ENCODE measurements at places on chromosomes 1 and 21.

DNA sequence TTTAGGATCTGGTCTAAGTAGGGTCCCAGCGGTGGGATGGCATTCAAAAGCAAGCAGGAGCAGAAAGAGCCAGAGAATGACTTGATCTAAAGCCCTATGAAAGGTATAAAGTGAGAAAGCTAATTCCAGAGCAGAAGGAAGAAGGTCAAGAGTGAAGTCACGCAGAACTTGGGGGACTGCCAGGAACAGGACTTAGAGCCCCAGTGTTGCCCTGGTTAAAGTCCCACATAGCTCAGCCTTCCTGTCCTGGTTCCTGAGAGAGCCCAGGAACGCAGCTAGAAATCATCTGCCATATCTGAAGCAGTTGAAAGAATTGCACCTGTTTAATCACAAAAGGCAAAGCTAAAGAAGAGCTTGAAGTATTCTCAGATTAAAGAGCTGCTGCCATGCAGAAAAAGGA is 160.6 kb upstream of the ATP1B1 start:
- peak; percentile 30 for DNase-seq

- DNase-seq: no peak
Measured at GRCh38 chr1:201146626-201147390, 7.5 kb downstream of the TMEM9 start.

DNA sequence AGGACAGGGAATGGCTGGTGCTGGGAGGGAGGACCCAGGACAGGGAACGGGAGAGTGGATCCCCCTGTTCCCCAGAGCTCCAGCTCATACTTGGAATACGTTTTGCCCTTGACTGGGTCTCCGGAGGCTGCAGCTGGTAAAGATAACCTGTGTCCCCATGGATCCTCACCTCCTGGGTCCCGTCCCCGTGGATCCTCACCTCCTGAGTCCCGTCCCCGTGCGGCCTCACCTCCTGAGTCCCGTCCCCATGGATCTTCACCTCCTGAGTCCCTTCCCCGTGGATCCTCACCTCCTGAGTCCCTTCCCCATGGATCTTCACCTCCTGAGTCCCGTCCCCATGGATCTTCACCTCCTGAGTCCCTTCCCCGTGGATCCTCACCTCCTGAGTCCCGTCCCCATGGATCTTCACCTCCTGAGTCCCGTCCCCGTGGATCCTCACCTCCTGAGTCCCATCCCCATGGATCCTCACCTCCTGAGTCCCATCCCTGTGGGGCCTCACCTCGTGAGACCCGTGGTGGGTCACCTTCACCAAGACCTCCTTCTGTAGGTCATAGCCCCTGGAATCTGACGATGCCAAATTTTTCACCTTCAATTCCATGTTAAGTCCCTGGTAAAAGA is 61.4 kb downstream of the SCCPDH start:
- DNase-seq: no peak

GRCh38 chr1:190376044-190376443 is 101.6 kb downstream of the BRINP3 start:
- no peak for DNase-seq

DNA sequence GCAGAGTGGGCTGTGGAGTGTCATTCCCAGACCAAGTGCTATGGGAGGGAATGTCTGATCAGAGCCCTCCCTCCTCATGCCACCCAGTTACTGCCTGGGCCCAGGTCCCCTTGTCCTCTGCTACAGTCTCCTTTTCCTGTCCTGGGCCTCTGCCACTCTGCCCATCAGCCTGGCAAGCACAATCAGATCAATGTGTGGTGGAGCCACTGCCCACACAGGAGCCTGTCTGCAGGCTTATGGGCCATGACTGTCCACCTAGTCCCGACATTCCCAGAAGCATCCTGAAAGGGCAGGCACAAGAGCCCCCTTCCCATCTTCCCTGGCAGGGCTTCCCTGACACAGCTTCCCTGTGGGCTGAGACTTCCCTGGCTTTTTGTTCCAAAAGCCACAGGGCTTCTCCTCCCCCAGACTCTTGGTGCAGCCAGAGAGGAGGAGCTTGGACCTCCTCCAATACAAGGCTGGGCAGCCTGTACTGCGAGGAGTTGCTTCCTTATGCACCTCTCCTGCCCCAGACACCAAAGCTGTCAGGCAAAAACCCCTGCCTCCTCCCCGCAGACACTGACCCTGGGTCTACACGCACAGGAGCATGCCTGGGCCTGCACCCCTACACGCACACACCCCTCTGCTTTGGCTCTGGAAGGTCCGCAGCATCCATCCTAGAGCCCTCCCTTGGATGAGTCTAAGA is 29.2 kb upstream of the CNTN2 start:
- no peak for DNase-seq

- DNase-seq: peak; percentile 83
Measured at GRCh38 chr1:64042331-64043100, 160.9 kb upstream of the UBE2U start.

GRCh38 chr1:44806704-44807363 is at the start of gene DYNLT4:
TSS of gene DYNLT4 (minus strand) at chr1:44807351. CDS start at chr1:44806668, 683 bp downstream.
- no peak for DNase-seq

DNA sequence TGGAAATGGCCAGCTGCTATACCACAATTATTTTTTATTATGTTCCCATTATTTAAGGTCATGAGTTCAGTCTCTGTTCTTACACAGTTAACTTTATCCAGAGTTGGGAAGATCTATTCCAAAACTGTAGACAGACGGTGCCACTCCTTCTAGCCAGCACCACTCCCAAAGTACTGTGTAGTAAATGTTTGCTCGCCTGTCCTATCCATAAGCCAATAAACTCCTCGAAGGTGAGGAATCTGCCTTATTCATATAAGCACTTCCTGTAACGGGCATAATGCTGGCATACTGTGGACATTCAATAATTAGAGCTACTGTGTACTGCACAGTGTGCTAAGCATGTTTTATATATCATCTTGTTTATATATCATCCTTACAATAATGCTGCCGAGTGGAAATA is 26.1 kb upstream of the STMN1 start:
- no peak for DNase-seq

GRCh38 chr1:39167632-39168209 is 36.8 kb upstream of the MACF1 start:
- peak; percentile 61 for DNase-seq

DNA sequence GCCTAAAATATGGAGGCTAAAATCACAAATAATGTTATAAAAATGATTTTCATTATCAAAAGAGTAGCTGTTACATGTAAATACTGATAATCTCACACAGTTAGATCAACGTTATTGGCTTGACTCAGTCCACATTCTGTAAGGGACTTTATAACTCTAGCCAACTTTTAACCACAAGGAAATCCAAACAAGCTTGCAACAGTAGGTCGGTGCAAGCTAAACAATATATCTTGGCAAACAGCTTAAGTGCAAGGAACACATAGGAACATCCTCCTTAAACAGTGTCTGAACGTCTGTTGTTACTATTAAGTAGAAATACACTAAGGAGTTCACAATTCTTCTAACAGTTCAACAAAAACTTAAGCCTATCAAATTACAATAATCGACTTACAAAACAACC is 126.7 kb downstream of the EIF4G3 start:
- DNase-seq: no peak

- no peak for DNase-seq
Measured at GRCh38 chr1:154994269-154994587, 842 bp downstream of the LENEP start.

- DNase-seq: no peak
Measured at GRCh38 chr1:48039088-48040054, 42.2 kb upstream of the TRABD2B start.

- DNase-seq: no peak
Measured at GRCh38 chr1:230316864-230317745, 109.0 kb downstream of the PGBD5 start.

DNA sequence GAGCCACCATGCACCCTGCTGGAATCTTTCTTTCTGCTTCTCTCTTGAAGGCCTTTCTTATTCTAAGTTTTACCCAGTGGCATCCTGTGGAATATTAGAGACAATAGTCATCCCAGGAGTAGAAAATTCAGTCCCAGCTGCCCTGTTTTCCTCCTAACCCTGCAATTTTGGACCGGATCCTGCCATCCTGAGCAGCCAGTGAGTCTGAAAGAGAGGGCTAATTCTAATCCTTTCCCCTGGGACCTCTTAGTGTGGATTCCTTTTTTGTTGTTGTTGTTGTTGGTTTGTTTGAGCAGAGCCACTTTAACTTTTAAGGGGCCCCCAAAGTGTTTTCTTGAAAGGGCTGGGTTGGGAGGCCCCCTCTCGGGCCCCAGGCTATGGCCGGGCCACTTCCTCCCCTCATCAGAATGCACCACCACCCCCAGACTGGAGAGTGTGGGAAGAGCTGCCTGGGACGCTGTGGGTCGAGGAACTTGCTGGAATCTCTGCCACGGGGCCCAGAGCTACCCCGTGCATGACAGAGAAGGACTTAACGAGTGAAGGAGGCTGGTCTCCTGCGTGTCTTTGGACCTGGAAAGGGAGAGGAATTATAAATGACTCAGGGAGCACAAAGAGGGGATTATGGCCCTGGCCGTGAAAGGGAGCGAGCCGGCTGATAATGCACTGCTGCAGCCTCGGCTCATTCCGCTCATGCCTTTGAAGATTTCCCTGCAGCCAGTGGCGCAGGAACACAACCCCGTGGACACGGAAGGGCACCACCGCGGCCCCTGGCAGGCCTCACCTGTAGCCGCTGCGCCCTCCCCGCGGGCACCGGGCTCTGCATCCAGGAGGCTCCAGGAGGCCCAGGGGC is 81.0 kb upstream of the AKT3 start:
- DNase-seq: no peak

GRCh38 chr1:21251773-21252471 is 38.3 kb downstream of the ECE1 start:
- peak; percentile 91 for DNase-seq

DNA sequence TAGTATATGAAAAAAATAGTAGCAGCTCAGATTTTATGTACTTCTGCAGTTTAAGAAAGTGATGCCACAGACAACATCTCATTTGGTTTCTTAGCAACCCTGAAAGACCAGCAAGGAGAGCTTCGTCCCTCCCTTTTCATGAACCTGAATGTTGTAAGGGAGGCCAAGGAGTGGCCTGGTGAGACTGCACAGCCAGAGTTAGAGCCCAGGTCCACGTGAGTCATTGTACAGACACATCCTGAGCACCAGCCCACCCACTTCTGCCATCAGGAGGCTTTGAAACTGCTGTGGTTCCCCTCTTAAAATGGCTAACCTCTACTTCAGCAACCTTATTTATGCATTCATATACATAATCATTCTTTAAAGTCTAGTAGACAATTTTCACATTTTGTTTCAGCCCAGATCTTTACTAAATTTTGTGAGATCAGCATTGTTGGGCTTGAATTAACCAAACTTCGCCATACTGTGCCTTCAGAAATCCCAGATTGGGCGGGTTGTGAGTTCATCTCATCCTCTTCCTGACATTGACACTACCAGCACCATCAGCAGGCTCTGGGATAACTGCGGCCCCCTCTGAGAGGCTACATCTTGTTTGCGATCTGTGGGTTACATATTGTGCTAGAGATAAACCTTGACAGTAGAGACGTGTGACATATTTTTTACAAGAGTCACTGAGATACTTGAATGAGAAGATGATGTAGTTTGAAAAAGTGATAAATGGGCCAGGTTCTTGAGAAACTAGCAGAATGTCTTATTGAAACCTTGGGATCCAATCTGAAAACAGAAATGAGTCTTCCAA is 106.7 kb downstream of the CAMTA1 start:
- no peak for DNase-seq

GRCh38 chr1:199946305-199947155 is 81.0 kb upstream of the NR5A2 start:
- no peak for DNase-seq

GRCh38 chr21:42986125-42986783 is 11.9 kb downstream of the PKNOX1 start:
- DNase-seq: no peak

DNA sequence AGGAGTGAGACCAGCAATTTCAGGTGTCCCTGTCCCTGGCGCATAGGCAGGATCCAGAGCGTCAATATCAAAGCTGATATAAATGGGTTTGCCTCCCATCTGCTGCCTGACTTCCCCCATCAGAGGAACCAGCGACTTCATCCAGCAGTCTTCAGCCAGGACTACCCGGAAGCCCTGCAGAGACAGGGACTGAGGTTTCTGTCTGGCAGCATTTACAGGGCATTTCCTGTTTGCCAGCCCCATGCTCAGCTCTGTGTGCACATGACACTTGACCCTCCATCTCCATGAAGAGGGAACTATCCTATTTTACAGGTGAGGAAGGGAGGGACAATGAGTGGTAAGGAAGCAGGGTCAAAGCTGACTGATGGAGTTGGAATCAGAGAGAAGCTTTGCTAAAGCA is 7.2 kb downstream of the AGMAT start:
- DNase-seq: no peak

- DNase-seq: no peak
Measured at GRCh38 chr1:35454616-35455015, 102.6 kb downstream of the KIAA0319L start.

- no peak for DNase-seq
Measured at GRCh38 chr1:97893844-97894243, 27.0 kb downstream of the DPYD start.

DNA sequence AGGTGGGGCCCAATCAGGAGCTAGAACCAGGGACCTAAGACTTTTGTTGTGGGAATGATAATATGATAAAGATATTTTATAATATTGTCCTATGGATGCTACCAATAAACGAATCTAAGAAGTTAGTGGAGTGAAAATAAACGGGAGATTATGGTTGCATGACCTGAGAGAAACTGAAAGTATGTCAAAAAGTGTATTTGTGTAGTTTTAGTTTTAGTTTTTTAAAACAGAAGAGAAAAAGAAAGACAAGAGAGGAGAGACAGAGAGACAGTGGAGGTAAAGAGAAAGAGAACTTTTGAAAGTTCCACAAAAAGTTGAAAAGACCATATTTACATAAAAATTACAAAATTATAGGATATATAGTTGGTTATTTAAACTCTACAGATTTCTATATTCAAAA is 64.1 kb upstream of the TMPRSS15 start:
- DNase-seq: no peak

DNA sequence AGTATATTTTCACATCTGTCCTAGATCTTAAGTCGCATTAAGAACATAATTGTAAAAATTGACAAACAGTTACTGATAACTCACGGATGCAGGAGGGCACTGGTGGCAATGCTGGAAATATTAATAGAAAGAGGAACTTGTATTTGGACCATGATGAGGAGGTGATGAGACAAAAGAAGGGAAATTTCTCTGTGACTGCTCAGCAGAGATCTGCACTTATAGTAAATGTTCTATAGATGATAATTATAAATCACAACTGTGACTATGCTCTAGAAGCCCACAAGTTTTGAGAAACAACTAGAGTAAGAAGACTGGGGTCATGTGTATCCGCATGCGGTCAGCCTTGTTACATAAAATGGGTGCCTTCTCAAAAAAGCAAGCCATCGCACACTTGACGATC is 8.7 kb upstream of the DUSP12 start:
- no peak for DNase-seq
